Stimulated activated CD4-positive, alpha-beta T cell treated with anti-CD3 and anti-CD28 coated beads, TNF-alpha, amount 100 ng/mL, for 1 hour (primary cell): ENCODE measurements at places on chromosomes 6 and 20.

DNA sequence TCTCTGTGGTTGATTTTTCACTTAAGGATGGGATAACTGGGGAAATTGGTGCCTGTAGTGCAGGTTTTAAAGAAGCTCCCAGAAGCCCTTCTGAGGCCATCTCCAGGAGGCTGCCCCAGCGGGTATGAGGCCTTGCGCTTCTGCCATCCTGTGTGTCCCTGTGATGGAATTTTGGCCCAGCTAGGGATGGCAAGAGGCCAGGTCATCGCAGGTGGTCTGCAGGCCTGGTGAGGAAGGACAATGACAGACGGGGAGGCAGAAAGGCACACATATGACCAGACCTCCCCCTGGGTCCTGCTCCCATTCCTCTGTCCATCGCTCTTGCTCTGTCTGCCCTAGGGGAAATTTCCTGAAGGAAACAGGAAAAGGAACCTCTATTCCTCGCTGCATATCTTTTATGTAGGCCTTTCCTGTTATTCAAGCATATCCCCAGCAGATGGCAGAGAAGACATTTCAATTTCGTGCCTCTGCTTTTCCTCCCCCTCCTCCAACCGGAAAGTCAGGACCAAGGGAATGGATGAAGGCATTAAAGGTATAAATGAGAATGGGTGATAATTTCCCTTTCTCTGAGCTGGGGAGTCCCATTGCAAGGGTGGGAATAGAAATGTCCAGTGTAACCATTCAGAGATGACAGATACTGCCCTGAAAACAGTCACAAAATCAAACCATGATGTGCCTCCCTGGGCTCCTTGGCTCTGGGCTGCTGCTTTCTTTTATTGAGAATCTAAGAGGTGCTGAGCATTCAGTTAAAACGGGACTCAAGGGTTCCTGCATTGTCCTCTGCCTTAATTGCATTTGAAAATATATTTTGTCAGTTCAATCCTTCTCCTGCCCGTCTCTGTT lies 17.6 kb upstream of the HLA-F start:
- DNase-seq: no peak

GRCh38 chr20:18058661-18059467 lies 1.1 kb upstream of the OVOL2 start:
- DNase-seq: no peak

- no peak for DNase-seq
Observed at GRCh38 chr20:51022803-51023616, at the start of gene KCNG1. Gene KCNG1 (minus strand): TSS chr20:51023107. CDS start chr20:51010338, 12,769 bp downstream.

GRCh38 chr6:154672086-154672485 lies 61.1 kb upstream of the SCAF8 start:
- no peak for DNase-seq

DNA sequence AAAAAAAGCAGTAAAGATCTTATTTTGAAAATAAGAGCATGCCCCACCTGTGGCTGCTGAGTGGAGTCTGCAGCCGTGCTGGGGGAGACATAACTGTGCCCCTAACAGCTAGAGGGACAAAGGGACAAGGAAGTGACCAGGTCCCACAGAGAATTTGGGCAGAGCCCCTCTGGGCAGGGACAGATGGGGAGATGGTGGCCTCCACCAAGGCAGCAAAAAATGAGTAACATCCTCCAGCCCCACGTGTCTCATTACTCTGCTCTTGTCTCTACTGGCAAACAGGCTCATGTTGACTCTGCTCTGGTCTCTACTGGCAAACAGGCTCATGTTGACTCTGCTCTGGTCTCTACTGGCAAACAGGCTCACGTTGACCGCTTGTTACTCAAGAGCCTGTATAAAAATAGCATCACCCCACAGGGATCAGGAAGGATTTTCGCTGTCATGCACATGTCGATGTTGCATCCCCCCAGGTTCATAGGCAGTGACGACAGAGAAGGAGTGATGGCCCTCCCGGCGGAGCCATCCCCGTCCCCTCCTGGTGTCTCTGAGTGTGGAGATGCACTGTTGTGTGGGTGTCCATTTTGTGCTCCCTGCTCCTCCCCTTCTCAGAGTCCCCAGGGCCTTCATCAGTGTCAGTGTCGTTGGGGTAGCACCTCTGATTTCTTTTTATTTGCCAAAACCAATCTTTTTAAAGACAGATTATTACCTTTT lies 17.3 kb upstream of the PCMTD2 start:
- no peak for DNase-seq

DNA sequence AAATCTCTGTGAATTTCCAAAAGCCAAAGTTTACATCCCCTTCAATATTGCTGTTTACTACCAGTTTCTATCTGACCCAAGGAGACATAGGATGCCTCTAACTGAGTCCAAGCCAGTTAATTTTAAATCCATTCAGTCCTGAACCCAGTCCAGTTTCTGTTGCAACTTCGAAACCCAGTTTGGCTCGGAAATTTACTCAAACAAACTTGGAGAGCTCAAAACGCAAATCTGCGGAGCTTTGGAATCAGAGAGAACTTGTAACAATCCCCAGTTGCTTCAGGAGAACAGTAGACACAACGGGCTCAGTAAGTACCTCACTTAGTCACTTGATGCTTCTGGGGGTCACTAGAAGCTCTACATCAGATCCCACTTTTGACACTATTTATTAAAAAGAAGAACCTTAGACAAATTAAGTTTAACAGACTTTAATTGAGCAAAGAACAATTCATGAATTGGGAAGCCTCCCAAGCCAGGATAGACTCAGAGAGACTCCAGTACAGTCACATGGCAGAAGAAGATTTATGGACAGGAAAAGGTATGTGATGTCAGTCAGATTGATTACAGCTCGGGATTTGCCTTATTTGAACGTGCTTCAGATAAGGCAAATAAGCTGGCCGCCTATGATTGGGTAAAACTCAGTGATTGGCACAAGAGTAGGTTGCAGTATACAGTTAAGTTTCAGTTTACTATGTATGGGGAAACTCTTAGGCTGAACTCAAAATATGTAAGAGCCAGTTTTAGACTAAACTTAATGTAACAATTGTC lies 118.0 kb downstream of the RFPL4B start:
- no peak for DNase-seq

DNA sequence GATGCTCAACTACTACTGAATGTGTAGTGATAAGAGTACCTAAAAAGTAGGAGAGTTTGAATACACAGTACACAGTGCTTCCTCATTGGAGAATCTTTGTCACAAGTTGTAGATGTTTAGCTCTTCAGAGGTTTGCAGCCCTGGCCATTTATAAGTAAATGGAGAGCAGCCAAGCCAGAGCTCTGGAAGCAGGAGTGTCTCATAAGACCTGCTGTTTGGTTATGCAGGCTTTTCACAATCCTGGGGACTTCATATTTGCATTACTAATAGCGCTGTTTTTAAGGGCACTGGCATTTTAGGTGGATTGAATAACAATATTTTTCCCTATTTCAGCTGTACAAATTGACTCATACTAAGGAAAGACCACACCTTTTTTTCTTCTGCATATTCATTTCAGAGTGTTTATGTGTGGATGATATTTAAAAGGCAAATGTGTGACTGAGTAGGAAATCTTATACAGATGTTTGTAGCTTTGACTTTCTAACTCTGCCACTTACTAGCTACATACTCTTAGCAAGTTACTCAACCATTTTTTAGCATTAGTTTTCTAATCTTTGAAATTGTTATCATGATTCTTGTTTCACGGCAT lies 730.5 kb upstream of the MAP3K7 start:
- DNase-seq: no peak

GRCh38 chr6:37218511-37218910 lies 39.1 kb upstream of the TBC1D22B start:
- no peak for DNase-seq

- DNase-seq: no peak
Observed at GRCh38 chr6:33411632-33412005, 805 bp downstream of the PHF1 start.
